ENCODE measurements at places on chromosomes 5 and 9.

- H3K4me1 ChIP-seq = no peaks in the 10 kb centered on the region
- no peak overlapping the region for H3K27ac ChIP-seq
These were observed 926.1 kb upstream of the DMAC1 start for GRCh38 chr9:8725635-8726034.

- no peak for DNase-seq
- no peaks in the 10 kb centered on the region for H3K36me3 ChIP-seq
- no peaks in the 10 kb centered on the region for H3K4me1 ChIP-seq
- H3K27me3 ChIP-seq = no peaks in the 10 kb centered on the region
These were observed 805.0 kb upstream of the C9orf72 start for GRCh38 chr9:28378231-28378630.

DNA sequence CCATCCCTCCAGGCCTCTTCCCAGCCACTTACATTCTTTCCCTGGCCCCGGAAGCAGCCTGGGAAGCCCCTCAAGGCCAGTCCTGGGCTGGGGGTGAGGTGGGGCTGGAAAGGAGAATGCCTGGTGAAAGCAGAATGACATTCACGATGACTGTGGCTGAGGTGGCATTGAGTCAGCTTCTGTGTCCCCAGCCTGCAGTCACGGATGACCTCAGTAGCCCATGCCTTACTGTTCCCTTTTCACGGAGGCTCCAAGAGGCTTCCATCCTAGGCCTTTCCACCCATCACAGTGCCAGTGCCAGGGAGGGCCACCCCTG, 2.7 kb downstream of the PRDM12 start:
- H3K36me3 ChIP-seq = no peaks in the 10 kb centered on the region
- H3K4me3 ChIP-seq = no peak overlapping the region
- no peak overlapping the region for H3K27ac ChIP-seq

GRCh38 chr5:107570805-107571531, 99.8 kb downstream of the EFNA5 start:
- no peaks in the 10 kb centered on the region for H3K27me3 ChIP-seq
- no peak for DNase-seq
- H3K4me1 ChIP-seq = no peaks in the 10 kb centered on the region
- H3K4me3 ChIP-seq = no peak overlapping the region

GRCh38 chr5:37111426-37112382, 137.5 kb downstream of the CPLANE1 start:
- no peak overlapping the region for H3K4me3 ChIP-seq
- DNase-seq = no peak
- no peak overlapping the region for H3K27ac ChIP-seq
- H3K27me3 ChIP-seq = no peaks in the 10 kb centered on the region

DNA sequence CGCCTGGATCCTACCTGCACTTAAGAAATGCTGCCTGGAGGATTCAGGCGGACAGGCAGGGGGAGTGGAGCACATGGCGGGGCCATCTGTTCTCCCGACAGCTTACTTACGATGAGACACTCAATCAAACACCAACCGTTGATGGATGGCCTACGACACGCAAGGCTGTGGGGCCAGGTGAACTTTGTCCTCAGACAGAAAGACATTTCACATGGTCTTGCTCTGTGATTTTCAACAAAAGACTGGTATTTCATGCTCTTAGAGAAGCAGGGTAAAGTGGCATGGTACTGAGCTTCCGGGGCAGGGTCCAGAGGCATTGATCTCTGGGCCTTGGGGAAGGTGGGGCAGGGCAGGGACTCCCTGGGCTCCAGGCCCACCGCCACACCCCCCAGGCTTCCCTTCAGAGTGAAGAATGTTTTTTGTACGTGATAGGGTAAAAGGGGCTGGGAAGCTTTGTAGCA, 9.1 kb upstream of the OLFM1 start:
- H3K36me3 ChIP-seq = no peaks in the 10 kb centered on the region
- peaks cover 29% of the 10 kb centered on the region for H3K27me3 ChIP-seq
- no peak overlapping the region for H3K4me3 ChIP-seq
- H3K27ac ChIP-seq = no peak overlapping the region

DNA sequence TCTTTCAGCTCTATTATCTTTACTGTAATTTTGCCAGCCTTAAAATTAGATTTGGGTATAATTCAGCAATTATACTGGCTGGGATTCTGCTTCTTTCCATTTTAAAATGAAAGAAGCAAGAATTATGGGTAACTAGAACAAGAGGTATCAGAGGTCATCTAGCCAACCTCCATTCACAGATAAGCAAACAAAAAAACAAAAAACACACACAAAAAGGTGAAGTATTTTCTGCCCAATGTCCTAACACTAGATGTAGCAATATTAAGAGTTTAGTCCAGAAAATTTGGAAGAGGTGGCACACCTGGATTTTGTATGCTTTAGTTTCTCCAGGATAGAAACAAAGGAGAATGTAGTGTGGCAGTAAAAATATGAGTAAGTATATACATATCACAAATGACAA, 68.1 kb upstream of the ANXA1 start:
- DNase-seq = no peak
- no peak overlapping the region for H3K4me3 ChIP-seq
- H3K27me3 ChIP-seq = no peaks in the 10 kb centered on the region
- peaks cover 12% of the 10 kb centered on the region for H3K4me1 ChIP-seq
- no peak overlapping the region for H3K27ac ChIP-seq

DNA sequence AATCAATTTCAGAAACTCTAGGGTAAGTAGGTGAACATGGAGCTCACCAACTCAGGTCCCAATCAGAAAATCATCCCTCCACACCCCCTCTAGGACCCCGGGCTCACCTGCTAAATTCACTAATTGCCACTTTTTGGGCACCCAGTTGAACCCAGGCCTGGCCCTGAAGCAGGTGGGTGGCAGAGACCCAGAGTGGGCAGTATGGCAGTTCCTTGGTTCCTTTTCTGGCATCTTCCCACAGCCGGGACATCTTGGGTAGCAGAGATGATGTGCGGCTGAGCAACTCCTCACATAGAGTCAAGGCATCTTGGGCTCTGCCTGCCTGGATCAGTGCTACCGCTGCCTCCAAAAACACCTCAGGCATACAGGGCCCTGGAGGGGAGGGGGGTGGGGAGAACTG, 2.9 kb upstream of the VCP start:
- no peak overlapping the region for H3K4me3 ChIP-seq
- no peak for DNase-seq
- peaks cover 37% of the 10 kb centered on the region for H3K4me1 ChIP-seq
- no peak overlapping the region for H3K27ac ChIP-seq
- H3K36me3 ChIP-seq = peaks cover 40% of the 10 kb centered on the region
